ENCODE measurements at places on chromosomes 3 and 15.

DNA sequence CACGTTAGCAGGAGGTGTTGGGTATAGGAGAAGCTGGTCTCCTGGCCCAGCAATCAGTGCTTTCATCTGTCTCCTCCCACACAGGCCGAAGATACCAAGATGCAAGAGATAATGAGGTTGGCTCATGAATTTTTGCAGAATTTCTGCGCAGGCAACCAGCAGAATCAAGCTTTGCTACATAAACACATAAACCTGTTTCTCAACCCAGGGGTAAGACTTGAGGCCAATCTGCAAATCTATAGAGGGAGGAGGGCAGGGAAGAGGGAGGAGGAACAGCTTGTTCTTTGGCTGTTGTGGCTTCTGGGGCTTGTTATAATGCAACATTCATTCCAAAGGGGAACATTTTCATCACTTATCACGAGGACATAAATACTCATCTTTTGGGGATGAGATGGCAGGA, 195.3 kb downstream of the ITPR1 start:
- no peak overlapping the region for H3K4me3 ChIP-seq
- H3K27me3 ChIP-seq = no peaks in the 10 kb centered on the region
- no peak overlapping the region for H3K27ac ChIP-seq
- H3K4me1 ChIP-seq = no peaks in the 10 kb centered on the region

- peaks cover 19% of the 10 kb centered on the region for H3K4me1 ChIP-seq
- H3K27me3 ChIP-seq = no peaks in the 10 kb centered on the region
- no peak for DNase-seq
- H3K4me3 ChIP-seq = no peak overlapping the region
- no peak overlapping the region for H3K27ac ChIP-seq
Measured at GRCh38 chr15:66719471-66719870, 17.4 kb downstream of the SMAD6 start.

DNA sequence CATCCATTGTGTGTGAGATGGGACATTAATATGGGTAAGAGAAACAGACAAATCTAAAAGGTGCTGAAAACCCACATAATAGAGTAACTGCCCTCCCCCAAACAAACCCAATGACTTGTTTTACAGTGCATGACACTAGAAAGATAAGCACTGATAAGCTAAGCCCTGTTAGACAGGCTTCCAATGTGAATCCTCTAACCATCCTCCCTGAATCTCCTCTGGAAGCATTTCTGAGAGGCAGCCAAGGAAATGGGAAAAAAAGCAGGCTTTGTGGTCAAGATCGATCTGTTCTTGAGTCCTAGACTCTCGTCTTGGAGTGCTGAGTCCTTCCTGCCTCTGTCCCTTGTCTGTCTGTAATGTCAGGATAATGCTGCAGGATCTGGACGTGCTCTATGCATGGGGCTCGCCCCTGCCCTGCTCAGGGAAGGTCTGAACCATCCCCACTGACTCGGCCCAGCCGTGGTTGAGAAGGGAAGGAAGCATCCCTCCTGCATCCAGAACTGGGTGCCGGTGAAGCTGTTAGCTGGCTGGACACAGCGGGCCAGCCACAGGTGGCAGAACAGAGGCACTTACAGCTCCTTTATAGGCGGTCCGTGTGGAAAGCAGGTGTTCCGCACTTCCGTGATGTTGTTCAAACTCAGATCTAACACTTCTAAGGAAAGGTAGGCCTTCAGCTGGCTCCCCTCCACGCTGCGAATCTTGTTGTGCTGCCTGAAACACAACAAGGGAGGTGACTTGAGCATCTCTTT, 84.1 kb downstream of the LRIG1 start:
- no peak overlapping the region for H3K27ac ChIP-seq
- no peaks in the 10 kb centered on the region for H3K27me3 ChIP-seq
- no peak overlapping the region for H3K4me3 ChIP-seq
- H3K4me1 ChIP-seq = no peaks in the 10 kb centered on the region
- H3K36me3 ChIP-seq = no peaks in the 10 kb centered on the region

DNA sequence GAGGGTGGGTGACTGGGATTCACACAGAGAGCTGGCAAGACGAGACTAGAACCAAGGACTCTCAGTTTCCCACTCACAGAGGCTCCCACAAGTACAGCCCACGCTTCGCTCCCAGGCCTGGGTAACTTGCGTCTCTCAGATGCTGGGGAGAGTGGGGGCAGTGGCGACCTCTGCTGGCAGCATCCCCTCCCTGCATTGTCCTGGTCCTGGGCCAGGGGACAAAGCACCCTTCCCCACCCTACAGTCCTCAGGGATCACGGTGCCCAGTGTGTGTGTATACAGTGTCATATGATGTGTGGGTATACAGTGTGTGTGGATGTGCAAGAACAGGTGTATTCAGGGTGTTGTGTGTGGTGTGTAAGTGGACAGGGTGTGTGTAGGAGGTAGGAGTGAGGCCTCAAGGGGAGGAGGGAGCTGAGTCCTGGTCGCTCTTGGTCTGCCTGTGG, 12.8 kb downstream of the VILL start:
- peak; percentile 52 for DNase-seq
- H3K4me1 ChIP-seq = peaks cover 33% of the 10 kb centered on the region
- H3K36me3 ChIP-seq = no peaks in the 10 kb centered on the region
- no peak overlapping the region for H3K4me3 ChIP-seq
- H3K27me3 ChIP-seq = no peaks in the 10 kb centered on the region

DNA sequence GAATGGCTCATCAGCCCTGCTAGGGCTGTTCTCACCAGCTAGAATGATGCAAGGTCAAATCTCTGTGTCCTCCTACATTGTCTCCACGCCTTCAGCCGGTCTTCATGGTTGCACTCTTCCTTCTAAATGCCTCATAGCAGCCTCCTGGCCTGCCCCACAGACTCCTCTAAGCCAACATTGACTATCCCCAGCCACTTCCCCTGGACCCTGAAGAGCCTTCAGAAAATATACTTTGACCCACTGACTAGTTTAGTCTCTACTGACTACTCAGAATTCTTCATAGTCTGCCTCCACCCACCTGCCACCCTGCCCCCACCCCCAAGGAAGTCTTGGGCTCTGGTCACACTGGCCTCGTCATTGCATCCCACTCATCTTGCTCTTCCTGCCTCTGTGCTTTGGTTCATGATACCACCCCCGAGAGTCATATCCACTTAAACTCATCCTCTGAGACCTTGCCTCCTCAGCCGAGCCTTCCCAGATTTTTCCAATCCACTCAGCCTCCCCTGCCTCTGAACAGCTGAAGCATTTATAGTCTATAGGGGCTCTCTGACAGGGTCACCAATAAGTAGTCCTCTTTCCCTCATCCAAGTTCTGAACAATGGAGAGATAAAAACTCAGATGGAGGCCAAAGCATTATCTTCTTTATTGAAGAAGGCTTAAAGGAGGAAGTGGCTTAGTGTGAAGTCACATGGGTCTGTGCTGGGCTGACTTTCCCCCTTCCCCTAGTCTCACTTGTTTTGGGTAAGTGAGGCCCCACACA, 9.5 kb upstream of the DOCK3 start:
- no peak overlapping the region for H3K4me3 ChIP-seq
- no peaks in the 10 kb centered on the region for H3K4me1 ChIP-seq
- no peaks in the 10 kb centered on the region for H3K27me3 ChIP-seq

DNA sequence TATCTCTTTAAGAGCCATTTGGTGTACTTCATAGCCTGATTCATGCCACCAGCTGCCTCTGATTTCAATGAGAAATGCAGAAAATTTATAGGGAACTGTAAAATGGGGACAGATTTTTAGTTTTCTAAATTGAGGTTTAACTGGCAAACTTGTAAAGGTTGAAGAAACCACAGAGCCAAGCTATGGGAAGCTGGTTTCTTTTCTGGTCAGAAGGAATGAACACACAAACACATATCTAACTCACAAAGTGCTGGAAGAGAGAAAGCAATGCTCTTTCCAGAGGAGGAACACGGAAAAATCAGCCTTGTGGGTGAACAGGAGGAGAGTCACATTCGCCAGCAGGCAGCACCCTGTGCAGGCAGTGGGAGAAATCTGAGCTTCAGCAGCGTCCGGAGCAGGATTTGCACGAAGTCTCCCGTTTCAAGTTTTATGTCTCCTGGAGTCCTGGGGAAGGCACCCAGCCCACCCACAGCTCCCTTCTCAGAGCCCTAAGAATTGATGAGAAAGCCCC, 481 bp downstream of the MASP1 start:
- no peak for DNase-seq
- H3K36me3 ChIP-seq = no peaks in the 10 kb centered on the region
- H3K27me3 ChIP-seq = peaks cover 31% of the 10 kb centered on the region
- no peak overlapping the region for H3K4me3 ChIP-seq
- no peaks in the 10 kb centered on the region for H3K4me1 ChIP-seq

DNA sequence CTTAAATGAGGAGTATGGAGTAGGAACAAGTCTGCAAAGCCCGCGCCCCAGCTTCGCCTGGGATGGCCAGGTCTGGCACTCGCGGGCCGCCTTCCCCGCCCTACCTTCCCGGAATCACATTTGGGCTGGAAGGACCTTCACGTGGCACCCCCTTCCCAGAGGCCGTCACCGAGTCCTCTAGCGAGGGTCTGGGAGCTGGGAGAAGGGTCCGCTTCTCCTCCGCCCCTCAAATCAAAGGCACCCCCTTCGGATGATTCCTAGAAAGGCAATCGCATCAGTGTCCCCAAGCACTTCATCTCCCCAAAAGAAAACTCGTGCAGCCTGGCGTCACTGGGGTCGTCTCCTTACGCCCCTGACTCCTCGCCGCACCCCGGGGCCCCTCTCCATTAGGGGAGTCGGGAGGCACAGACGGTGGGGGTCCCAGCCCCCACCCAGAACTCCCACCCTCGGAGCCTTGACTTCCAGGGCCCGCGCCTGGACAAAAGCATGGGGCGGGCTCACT, 380 bp downstream of the MYLK start:
- H3K36me3 ChIP-seq = no peaks in the 10 kb centered on the region
- no peak overlapping the region for H3K27ac ChIP-seq
- H3K4me3 ChIP-seq = peak overlapping the region; percentile 69

GRCh38 chr3:177830411-177830849, 633.1 kb upstream of the TBL1XR1 start:
- H3K4me3 ChIP-seq = no peak overlapping the region
- peaks cover 39% of the 10 kb centered on the region for H3K4me1 ChIP-seq
- H3K36me3 ChIP-seq = no peaks in the 10 kb centered on the region
- no peak overlapping the region for H3K27ac ChIP-seq

- 0 out of 2 replicates have a peak, but pooled peaks cover 6% of the 10 kb centered on the region for H3K4me1 ChIP-seq
- H3K36me3 ChIP-seq = no peaks in the 10 kb centered on the region
- no peak overlapping the region for H3K27ac ChIP-seq
Measured at GRCh38 chr15:36644191-36644896, 64.9 kb downstream of the CDIN1 start.

GRCh38 chr3:183875411-183875810, 9.3 kb downstream of the PARL start:
- peaks cover 12% of the 10 kb centered on the region for H3K36me3 ChIP-seq
- H3K4me1 ChIP-seq = no peaks in the 10 kb centered on the region
- H3K27ac ChIP-seq = no peak overlapping the region
- no peak for DNase-seq

GRCh38 chr3:45547764-45548680, 46.5 kb upstream of the LIMD1 start:
- no peak overlapping the region for H3K4me3 ChIP-seq
- peak overlapping the region; percentile 47 for H3K27ac ChIP-seq
- no peak for DNase-seq
- H3K36me3 ChIP-seq = no peaks in the 10 kb centered on the region
- no peaks in the 10 kb centered on the region for H3K27me3 ChIP-seq

GRCh38 chr3:149145356-149145755, 15.9 kb downstream of the HPS3 start:
- H3K4me1 ChIP-seq = no peaks in the 10 kb centered on the region
- DNase-seq = no peak
- no peak overlapping the region for H3K27ac ChIP-seq
- peaks cover 10% of the 10 kb centered on the region for H3K36me3 ChIP-seq
- H3K27me3 ChIP-seq = no peaks in the 10 kb centered on the region

DNA sequence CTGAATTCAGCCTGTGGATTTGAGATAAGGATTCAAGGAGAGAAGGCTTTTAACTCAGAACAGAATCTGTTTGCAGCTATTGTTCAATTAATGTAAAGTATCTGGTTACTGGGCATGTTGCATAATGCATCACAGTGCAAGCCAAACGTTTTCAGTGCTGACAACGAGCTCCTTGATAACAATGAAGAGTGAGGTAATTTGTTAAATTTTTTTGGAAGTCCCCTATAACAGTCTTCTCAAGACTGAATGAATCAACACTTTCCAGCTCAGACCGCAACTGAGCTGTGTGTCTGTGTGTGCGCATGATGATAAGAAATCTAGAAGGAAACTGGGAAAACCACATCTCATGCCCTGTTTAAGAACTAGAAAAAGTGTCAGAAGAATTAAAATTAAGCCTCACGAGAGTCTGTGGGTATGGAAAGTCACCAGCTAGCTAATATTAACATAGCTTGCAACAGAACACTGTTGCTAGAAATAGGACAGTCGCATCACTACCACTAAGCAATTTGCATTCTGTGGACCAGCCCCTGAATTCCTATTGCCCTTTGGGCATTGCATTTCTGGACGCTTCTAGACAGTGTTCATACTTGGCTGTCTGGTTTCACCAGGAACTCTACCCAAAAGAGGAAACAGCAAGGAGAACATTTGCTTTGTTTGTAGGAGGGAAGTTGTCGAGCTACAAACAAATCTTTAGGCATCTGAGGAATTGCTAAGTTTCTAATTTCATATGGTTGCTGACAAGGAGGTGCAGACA, 43.7 kb upstream of the ATP2C1 start:
- H3K4me3 ChIP-seq = no peak overlapping the region
- H3K4me1 ChIP-seq = 0 out of 2 replicates have a peak, but pooled peaks cover 6% of the 10 kb centered on the region
- H3K27ac ChIP-seq = no peak overlapping the region
- H3K36me3 ChIP-seq = no peaks in the 10 kb centered on the region

DNA sequence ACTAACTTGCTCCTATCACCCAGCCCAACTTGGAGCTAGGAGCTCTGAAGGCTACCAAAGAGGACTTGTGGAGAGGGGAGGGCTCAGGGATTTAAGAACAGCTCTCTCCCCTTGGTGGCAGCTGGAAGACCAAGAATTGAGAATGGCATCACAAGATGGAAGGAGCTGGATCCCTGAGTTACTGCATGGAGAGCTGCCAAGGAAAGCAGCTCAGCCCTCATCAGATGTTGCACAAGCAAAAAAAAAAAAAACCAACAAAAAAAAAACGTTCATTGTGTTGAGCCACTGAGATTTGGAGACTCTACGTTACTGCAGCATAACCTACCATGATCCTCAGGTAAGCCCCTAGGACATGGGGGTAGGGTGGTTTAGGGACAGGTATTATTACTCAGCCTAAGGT, 41.0 kb downstream of the ITGB5 start:
- DNase-seq = no peak
- no peaks in the 10 kb centered on the region for H3K27me3 ChIP-seq
- H3K4me3 ChIP-seq = no peak overlapping the region
- no peaks in the 10 kb centered on the region for H3K36me3 ChIP-seq
- H3K4me1 ChIP-seq = peaks cover 19% of the 10 kb centered on the region

- no peaks in the 10 kb centered on the region for H3K4me1 ChIP-seq
- DNase-seq = no peak
- H3K27ac ChIP-seq = no peak overlapping the region
- peaks cover 3% of the 10 kb centered on the region for H3K36me3 ChIP-seq
Measured at GRCh38 chr3:142353571-142353970, 94.3 kb downstream of the XRN1 start.

Data from PC-3 (cell line).